ENCODE measurements at places on chromosomes 12 and 14. TPM values are rescaled to one million over a fixed set of nuclear protein-coding genes. Genes with fewer than 3 reads are reported as not detected.

DNA sequence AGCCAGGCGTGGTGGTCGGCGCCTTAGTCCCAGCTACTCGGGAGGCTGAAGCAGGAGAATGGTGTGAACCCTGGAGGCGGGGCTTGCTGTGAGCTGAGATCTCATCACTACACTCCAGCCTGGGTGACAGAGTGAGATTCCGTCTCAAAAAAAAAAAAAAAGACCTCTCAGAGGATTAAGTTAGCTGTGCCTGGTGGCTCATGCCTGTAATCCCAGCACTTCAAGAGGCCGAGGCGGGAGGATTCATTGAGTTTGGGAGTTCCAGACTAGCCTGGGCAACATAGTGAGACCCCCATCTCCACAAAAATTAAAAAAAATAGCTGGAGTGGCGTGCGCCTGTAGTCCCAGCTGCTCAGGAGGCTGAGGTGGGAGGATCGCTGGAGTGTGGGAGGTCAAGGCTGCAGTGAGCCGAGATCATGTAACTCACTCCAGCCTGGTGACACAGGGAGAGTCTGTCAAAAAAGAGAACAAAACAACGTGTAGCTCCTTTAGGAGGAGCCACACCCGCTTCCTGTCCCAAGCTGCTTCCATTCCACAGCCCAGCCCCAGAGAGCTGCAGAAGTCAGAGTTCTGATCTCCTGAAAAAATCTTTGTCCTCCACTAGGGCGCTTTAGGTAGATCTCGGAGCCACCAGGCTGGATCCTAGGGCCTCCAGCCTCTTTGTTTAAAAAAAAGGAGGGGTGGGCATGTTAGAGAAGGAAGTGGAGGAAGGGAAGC, 11.5 kb upstream of the ULK1 start:
- no peak for DNase-seq

- DNase-seq: no peak
Measured at GRCh38 chr14:89746654-89747053, 207.9 kb downstream of the EFCAB11 start.

DNA sequence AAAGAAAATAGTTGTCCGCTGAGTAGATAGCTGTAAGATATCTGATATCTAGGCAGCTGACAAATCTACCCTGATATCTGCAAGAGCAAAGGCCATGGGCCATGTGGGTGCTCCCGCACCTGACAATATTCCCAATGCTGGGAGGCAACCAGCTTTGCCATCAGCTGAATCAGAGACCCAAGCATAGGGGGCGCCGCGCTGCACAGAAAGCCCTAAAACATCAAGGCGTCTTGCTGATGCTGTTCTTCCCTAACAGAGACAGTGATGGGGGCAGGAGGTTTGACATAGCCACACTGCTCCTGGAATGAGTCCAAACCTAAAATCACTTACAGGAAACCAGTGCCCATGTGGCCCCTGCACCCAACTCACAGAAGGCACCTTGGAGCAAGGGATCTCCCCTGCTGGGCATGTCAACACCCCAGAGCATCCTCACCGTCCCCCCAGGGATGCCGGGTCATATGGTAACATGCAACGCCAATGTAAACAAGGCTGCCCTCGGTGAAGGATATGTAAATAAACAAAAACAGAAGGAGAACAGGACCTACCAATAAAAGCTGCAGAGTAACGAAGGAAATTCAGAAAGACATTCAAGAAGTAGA, 199.5 kb downstream of the TMEM132D start:
- DNase-seq: no peak

DNA sequence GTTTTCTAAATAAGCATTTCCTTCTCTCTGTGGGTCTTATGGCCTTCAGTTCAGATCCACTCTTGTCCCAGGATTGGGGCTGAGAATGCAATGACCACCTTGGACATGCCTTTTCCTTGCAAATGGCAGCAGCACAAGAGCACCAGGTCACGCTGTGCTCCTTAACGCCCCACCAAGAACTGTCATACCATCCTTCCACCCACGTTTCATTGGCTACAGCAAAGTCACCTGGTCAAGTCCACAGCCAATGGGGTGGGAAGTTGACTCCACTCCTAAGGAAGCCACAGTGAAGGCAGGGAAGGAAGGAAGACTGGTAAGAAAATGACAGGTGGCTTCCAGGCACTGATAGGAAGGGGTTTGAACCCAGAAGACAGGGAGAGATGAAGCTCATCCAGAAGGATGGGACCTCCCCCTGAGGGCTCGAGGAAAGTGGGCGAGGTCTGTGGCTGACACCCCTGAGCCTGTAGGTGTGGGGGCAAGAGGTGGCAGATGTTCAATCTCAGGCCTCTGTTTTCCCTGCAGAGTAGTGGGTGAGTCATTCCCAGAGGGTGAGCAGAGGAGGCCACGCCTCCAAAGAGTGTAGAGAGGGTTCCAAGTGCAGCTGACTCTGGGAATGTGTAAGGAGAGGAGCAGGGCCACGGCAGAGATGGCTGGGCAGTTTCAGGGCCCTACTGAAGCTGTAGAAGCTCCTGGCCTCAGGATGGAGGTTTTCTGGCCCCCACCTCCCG, 113.5 kb upstream of the VRK1 start:
- DNase-seq: no peak

GRCh38 chr12:49885663-49886461, 17.8 kb downstream of the FAIM2 start:
- DNase-seq: peak; percentile 24

GRCh38 chr12:43277651-43278540, 274.1 kb downstream of the ADAMTS20 start:
- no peak for DNase-seq

- no peak for DNase-seq
Measured at GRCh38 chr12:50042693-50043092, 14.7 kb upstream of the ASIC1 start.

GRCh38 chr14:74085828-74086227, 1.1 kb downstream of the LIN52 start:
- no peak for DNase-seq

DNA sequence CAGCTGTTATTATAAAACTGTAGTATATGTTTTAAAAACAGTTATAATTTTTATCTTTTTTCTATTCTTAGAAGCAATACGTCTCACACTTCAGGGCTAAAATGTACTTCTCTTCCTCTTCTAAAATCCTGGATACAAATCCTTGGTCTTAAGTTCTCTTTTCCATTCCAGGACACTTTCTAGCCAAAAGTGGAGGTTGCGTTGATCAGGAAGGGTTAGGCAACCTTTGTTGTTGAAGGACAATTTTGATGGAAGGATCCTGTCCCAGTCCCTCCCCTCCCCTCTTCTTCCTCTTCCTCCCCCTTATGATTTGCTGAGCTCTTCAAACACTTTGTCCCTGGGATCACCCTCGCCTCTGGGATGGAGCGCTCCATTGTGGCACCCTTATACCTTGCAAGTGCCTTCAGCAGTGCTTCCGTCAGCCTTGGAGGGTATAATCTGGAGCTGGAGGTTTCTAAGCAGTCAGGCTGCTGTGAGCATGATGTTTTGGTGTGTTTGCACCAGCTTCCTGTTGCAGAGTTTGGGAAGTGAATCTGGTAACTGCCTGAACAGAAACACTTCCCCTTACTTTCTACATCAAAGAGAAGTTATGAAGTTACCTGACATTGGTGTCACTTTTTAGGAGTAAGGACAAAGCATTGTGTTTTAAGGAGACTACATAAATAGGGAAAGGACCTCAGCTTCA, 87.4 kb upstream of the SLC38A2 start:
- DNase-seq: no peak

- no peak for DNase-seq
Measured at GRCh38 chr12:60112763-60113162, 516.9 kb downstream of the SLC16A7 start.

Gene FERMT2
- total RNA-seq: 317 TPM

Gene MMP17
- total RNA-seq: 3.6 TPM

Gene MLXIP
- total RNA-seq: 77.2 TPM

Gene TTC7B
- 57.4 TPM for total RNA-seq

Gene NFATC4
- total RNA-seq: 120 TPM

Gene CRIP1
- total RNA-seq: 4.9 TPM
